ENCODE measurements at places on chromosomes 12 and 14.

GRCh38 chr12:29148596-29148910, 525 bp upstream of the FAR2 start:
- DNase-seq = no peak

GRCh38 chr12:77062846-77063461, 2.4 kb downstream of the E2F7 start:
- no peak for DNase-seq

GRCh38 chr12:122861587-122861970, 26.3 kb downstream of the HIP1R start:
- no peak for DNase-seq

GRCh38 chr14:23910101-23910875, 43.3 kb upstream of the DHRS4 start:
- no peak for DNase-seq

DNA sequence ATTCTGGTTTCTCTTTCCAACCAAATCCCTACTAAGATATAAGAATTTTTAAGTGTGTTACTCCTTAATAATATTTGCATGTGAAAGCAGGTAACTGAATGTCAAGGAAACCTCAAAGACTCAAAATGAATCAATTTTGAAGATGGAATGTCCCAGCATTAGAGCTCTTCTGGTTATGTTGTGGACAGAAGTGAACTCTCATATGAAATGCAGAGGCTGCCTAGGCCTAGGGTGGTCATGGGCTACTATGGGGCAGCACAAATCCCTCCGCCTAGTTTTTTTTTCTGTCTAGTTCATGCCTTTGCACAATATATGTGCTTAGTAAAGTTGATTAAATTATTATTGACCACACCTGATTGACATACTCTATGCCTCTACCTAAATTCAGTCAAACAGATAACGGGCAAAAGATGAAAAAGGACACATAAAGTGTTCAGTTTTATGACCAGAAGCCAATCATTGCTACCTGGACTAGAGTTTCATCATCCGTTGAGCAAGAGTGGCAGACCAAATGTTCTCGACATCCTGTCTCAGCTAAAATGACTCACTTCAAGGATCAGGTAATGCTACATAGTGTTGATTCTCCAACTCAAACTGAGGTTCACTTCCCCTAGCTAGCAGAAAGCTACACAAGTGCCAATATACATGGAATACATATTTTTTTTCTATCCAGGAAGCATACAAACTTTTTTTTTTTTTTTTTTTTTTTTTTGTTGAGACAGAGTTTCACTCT, 1211.4 kb downstream of the VRK1 start:
- no peak for DNase-seq

DNA sequence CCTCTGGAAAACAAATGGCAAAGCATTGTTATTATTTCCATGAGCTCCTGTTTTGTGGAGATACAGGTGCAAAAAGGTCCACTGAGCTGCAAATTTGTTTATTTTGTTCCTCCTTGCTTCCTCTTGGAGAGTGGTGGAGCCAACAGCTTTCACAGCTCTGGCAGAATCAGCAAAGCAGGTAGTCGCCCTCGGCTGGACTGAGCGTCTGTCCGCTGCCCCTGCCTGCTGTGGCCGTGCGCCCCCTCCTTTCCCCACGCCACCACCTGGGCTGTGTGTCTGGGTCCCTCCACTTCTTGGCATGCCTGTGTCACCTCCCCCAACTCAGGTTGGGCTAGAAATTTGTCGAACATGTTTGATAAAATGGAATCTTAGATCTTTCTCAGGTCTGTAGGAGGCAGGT, 188.2 kb downstream of the TSPAN9 start:
- DNase-seq = no peak

- DNase-seq = no peak
These were observed 1093.4 kb upstream of the FLRT2 start for GRCh38 chr14:84436528-84436927.

Data from stimulated activated CD4-positive, alpha-beta T cell treated with anti-CD3 and anti-CD28 coated beads, Interleukin-1b, Interleukin-23, amount 100 ng/mL, for 1 hour (primary cell).